HuH-7.5 (cell line): ENCODE measurements at places on chromosomes 2 and 18.
A peak's percentile ranks its signal among the peaks of the same experiment; 100 is the strongest.

DNA sequence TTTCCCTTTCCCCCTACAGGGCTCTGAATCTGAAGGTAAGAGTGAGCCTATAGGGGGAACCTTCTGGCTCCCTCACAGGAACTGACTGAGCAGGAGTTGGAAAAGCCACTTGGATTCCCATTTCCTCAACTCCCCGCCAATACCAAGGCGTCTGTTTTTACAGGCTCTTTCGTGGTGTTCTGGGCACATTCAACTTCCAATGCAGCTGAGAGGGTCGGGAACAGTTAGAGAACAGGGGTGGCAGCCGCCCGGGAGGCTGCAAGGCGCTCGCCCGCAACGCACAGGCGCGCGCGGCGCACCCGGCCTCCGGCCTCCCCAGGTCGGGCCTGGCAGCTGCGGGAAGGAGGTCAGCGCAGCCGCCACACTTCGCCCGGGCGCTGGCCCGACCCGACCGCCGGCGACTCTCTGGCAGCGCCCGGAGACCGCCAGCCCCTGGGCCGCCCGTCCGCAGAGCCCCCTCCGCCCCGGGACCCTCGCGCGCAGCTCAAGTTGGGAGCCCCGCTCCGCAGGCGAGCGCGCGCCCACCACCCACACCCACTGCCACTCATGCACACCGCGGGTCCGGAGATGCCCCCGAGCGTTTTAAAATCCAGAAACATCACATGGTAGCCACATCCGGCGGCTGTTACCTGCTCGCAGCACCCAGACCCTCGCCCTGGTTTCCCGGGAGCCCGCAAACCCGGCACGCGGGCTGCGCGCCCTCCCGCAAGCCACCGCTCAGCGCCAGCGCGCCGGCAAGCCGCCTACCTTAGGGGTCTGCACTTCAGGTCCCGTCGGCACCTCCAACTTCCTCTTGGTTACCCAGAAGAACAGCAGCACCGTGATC lies 816 bp downstream of the GALNT14 start:
- DNase-seq = no peak

DNA sequence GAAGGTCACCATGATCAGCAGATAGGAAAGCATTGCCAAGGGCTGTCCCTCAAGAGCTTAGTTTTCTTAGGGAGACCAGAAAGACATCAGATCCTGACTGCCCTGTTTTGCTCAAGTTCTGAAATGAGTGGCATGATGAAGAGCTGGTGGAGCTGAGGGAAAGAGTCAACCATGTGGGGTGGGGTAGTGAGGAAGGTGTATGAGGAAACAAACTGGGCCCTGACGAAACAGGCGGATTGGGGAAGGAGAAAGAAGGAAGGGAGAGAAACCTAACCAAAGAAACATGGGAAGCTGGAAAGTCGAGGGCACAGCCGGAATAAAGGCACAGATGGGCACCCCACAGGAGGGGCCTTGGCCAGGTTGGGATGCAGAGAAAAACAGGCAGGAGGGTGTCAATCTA lies 8.0 kb downstream of the TGOLN2 start:
- DNase-seq = no peak

- no peak for DNase-seq
These were observed 195.4 kb downstream of the ZEB2 start for GRCh38 chr2:144324446-144325045.

GRCh38 chr2:238562446-238562845 lies 135.7 kb downstream of the ASB1 start:
- DNase-seq = no peak

DNA sequence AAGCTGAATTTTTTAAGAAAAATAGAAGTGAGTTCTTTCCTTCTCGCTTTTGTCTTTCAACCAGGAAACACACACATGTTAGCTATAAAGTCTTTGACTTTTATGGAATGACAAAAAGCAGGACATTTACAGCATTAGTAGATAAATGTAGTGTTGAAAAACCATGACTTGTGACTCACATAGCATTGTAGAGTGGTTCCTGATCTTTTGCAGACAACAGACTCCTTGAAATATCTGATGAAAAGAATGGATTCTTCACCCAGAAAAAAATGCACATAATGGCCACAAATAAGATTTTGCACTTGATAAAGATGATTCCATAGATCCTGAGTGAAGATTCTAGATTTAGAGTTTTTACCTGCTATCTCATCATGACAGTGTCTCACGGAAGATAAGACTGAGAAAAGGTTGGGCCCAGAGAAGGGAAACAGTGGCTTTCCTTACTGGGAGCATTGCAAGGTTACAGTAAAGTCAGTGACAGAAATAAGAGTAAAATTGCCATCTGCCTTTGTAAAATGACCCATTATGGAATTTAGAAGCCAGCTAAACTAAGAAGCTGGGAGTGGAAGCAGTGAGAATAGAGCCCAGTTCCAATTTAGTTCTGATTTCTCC lies 14.0 kb downstream of the SMARCAL1 start:
- DNase-seq = no peak

- no peak for DNase-seq
These were observed 78.0 kb upstream of the RPL31 start for GRCh38 chr2:100924122-100924519.

GRCh38 chr2:195364015-195364965 lies 292.7 kb upstream of the SLC39A10 start:
- DNase-seq = no peak

- no peak for DNase-seq
These were observed 46.3 kb downstream of the PTPN2 start for GRCh38 chr18:12837747-12838146.

DNA sequence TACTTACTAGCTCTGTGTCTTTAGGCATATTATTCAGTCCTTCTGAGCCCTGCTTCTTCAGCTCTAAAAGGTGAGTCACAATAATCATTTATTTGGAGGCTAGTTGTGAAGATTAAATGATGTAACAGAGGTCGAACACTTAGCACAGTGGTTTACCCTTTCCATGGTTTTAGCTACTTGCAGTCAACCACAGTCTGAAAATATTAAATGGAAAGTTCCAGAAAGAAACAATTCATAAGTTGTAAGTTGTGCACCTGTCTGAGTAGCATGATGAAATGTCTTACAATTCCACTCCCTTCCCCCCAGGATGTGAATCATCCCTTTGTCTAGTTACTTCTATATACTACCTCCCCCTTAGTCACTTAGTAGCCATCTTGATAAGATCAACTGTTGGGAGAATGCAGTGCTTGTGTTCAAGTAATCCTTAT lies 217.6 kb upstream of the THUMPD2 start:
- DNase-seq = no peak

GRCh38 chr2:208224802-208225201 lies 30.1 kb downstream of the IDH1 start:
- no peak for DNase-seq

DNA sequence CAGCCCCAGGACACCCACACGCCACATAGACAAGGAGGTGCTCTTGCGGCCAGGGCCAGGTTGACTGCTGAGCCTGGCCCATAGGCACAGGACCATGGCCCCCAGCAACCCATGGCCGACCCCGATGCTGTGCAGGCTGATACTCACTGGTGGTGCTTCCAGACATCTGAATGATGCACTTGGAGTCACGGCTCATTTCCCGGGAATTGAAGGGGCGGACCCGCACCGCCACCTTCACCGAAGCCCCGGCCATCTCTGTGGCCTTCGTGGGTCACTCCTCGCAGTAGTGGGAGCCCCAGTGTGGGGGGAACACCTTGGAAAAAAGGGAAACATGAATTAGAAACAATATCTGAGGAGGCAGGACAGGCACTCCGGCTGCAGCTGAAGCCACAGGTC lies 22.5 kb downstream of the KIF1A start:
- no peak for DNase-seq

DNA sequence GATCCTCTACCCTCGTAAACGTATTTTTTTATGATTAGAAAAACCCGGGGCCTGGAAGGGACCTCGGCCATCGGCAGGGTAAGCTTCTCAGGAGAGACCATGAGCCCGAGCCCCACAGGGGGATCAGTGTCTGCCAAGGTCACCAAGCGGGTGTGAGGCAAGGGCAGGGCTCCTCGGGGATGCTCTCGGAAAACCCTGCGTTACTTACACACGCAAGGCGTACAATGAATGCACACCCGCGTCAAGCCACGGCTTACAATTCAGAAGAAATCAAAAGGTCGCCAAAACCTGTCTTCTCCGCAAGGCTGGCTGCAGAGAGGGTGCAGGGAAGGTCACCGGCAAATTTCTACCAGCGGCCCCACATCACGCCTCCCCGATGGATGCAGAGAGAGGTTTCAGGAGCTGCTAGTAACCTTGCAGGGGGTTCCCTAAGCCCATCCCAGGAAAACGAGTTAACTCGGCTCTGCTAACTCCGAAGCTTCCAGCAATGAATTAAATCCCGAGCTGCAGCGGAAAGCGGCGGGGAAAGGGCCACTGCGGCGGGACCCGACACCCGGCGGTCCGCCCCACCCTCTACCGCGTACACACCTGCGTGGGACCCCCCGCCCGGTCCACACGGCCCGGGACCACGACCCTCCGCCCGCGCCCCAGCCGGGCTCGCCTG lies 638 bp downstream of the ST3GAL5 start:
- peak; percentile 27 for DNase-seq

DNA sequence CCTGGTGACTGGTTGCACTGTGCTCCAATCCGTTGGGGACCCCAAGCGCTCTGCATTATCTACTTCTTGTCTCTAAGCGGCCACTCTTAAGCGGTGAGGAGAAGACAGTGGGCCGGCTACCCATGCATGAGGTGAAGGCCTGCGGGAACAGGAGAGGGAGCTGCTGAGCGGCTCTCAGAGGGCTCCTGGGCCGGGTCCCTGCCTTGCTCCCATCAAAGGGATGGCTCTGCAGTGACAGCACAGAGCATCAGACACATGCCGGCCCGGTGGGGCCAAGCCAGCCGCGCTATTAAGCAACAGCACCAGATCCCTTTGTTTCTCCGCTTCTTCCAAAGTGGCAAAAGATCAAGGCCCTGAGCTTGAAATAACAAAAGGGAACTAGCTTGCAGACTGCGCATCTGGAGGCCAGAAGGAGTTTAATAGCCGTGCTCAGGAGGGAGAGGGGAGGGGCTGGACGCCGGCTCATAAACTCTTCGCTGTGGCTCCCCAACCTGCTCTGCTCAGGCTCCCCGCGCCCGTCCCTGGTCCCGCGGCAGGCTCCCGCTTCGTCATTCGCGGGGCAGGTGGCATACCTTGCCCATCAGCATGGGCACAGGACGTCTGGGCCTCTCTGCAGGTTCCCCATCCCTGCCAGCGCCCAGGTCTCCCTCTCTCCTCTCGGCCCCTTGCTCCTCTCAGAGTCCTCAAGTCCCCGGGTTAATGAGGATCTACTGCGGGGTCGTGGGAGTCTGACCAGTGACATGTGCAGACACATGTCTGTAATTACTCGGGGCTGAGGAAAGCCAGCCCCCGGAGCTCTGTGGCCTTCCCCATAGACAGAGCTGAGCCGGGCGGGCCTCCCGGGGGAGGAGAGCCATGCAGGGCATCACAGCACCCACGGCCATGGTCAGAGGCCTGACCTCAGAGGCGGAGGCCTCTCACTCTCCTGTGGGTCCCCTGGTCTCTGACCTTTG lies 96.7 kb downstream of the ASB1 start:
- DNase-seq = no peak

DNA sequence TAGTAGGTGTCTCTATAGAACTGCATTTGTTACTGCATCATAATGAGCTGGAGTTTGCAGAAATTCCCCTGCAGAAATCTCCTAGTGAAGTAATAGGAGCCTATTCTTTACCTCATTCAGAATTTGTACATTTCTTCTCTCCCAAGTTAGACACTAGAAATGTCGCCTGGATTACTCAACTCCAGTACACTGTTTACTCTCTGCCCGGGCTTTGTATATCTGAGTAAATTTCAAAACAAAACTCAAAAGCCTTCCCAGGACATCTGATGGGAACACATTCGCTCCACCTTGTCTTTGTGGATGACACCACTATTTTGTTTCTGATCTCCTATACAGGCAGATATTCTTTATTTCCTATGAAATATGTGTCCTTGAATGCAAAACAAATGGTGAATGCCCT lies 76.8 kb downstream of the POU3F3 start:
- DNase-seq = no peak

DNA sequence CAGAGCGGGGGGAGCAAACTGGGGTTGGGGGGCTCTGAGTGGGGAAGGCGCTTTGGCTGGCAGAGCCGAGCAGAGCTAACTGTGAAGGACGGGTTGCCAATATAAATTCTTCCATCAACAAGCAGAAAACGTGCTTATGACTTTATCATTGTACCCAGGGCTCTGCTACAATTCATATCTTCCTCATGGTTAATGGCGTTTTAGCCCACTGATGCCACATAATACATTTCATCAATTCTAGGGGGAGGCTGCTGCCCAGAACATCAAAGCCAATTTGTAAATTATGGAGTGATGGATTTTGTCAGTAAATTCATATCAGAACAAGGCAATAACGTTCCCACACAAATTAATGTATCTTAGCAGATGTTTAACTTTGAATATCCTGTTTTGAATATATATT lies 175.5 kb upstream of the RAB12 start:
- DNase-seq = no peak

DNA sequence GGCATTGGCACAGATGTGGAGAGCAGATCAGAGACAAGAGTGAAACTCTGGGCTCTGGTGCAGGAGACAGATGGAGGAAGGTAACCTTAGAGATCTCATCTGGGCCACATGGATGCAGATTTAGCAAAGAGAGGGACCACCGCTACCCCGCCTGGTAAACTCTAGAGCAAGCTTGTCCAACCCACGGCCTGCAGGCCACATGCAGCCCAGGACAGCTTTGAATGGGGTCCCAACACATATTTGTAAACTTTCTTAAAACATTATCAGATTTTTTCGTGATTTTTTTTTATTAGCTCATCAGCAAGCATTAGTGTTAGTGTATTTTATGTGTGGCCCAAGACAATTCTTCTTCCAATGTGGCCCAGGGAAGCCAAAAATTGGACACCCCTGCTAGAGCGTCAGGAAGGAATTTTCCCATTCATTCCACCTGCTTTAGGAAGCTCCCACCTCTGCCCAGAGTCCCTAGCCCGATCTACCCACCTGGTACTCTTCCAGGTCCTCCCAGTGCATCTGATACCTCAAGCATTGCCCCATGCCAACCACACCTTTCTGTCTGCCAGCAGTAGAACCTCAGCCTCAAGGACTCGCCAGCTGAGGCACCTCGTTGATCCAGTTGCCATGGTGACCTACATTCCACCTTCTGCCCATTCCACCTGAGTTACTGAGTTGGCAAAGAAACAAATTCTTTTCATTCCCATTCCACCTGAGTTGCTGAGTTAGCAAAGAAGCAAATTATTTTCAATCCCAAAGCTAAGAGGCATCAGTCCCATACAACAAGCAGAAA lies at the start of gene CIB4:
Gene CIB4 (minus strand): TSS at position 586 of the 784 bp plus-strand sequence. CDS start 52 bp downstream, at position 534.
- DNase-seq = no peak

DNA sequence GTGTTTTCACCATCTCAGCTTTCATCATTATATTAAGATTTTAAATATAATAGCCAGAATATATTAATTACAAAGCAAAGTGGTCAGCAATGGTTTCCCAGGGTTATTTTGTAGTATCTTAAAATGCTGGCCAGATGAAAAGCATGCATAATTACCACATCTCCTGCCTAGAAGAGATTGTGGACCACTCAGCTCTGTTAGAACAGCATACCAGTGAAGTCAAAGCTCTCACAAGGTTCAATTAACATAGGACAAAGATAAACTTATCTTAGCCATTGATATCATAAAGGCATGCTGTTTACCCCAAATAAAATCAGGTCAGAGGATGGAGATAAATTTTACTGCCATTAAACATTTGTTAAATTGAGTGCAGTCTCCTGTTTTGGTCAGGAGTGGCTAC lies 19.3 kb upstream of the PDE1A start:
- no peak for DNase-seq

GRCh38 chr2:130884013-130884412 lies 47.3 kb downstream of the ARHGEF4 start:
- DNase-seq = no peak

GRCh38 chr2:239020541-239021041 lies 172.7 kb downstream of the TWIST2 start:
- DNase-seq = no peak
